SK-MEL-5 (cell line): ENCODE measurements at places on chromosomes 2 and 18.

DNA sequence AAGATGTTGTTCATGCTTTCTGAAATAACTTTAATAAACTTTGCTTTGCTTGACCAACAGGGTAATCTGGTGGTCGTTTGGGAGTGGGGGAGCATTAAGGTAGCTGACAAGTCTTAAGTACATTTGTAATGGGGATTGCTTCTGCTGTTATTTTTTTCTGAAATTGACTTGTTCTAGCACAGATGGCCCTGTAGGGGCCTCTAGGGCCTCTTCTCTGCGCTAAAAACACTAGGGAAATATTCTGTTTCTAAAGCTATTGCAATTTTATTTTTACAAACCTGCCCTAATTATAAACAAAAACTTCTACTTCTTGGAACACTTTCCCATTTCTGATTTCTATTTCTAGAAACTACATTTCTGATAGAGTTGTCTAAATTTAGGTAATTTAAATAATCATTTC, 191.3 kb upstream of the KCNJ3 start:
- DNase-seq, result no peak

GRCh38 chr2:24489465-24490180, 1.4 kb upstream of the NCOA1 start:
- DNase-seq, result no peak

DNA sequence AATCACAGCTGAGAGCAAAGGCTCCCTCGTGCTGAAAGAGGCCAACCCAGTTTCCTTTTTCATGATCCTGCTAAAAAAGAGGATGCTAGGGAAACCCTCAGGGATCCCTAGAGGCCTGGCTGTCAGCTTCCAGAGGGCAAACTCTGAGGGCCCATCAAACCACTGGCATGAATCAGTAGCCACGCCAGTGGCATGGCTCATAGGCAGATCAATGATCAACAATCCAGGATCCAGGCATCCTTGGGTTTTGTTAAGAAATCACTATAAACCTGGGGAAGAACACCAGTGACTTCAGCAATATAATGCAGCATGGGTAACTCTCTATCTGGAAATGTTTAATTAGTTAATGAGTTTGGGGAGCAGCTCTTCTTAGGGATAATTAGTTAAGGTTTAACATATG, 286.5 kb downstream of the C1D start:
- no peak for DNase-seq

DNA sequence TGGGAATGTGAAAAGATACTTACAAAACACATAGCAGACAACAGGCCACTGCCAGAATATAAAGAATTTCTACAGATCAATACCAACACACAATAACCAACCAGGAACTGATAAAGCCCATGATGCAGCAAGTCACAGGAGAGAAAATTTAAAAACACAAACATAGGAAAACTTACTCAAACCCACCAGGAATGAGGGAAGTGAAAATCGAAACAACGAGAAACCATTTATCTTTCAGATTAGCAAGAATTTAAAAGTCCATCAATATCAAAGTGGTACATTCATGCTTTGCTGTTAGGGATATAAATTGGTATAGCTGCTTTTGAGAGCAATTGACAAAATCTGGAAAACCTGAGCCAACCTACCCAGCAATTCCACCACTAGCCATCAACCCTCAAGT, 27.6 kb downstream of the B4GALT6 start:
- no peak for DNase-seq

DNA sequence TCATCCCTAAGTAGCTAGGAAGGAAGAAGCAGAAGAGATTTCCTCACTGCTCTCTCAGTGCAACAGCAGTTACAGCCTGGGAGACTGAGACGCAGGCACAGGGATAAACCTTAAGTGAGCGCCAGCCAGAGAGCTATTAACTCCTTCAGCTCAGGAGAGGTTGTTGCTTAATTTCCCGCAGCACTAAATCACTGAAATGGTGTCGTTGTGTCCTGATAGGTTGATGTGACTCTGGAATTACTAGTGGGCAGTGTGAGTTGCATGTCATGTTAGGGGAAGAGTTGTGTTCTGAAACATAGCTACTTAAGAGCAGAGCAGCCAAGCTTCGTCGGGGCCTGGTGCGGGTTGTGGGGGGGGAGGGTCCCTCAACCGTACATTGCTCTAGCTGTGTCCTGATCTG, 225.8 kb downstream of the NAPG start:
- no peak for DNase-seq

DNA sequence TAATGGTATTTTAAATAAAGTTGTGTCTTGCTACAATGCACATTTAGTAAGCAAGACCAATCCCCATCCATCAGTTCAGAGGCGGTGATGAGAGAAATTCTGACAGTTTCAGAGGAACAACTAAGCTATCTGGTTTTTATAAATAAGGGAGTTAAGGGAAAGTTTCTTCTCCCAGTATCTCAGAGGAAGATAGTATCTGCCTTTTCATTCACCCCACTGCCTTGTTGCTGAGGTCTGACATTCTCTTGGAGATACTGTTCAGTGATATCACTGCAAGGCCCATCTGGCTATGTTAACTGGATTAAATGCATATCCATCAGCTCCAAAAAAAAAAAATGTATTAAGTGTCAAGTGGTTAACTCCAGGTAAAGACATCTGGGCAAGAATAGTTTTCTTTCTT, 47.9 kb downstream of the RBMS1 start:
- no peak for DNase-seq

GRCh38 chr2:238796223-238796885, 51.5 kb upstream of the TWIST2 start:
- DNase-seq, result no peak
